ENCODE measurements at places on chromosomes 12 and 14. TPM values are rescaled to one million over a fixed set of nuclear protein-coding genes. Genes with fewer than 3 reads are reported as not detected.

GRCh38 chr14:49733836-49734235 is 34.1 kb upstream of the KLHDC2 start:
- no peak for DNase-seq

GRCh38 chr14:105061428-105062047 is 3.7 kb downstream of the GPR132 start:
- DNase-seq, result no peak

DNA sequence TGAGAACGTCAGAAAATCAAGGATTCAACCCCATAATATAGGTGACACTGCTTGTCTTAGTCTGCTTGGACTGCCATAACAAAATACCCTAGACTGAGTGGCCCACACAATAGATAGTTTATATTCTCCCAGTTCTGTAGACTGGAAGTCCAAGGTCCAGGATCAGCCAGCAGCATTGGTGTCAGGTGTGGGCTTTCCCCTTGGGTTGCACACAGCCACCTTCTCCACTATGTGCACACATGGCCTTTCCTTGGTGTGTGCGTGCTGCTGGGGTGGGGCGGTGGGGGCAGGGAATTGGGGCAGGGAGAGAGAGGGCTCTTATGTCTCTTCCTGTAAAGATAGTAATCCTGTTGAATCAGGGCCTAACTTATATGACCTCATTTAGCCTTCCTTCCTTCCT is 106.4 kb downstream of the SLC25A47 start:
- DNase-seq, result no peak

- no peak for DNase-seq
Observed at GRCh38 chr12:130993759-130994670, 40.3 kb downstream of the ADGRD1 start.

- peak; percentile 97 for DNase-seq
Observed at GRCh38 chr12:111775205-111776193, 8.8 kb downstream of the ALDH2 start.

DNA sequence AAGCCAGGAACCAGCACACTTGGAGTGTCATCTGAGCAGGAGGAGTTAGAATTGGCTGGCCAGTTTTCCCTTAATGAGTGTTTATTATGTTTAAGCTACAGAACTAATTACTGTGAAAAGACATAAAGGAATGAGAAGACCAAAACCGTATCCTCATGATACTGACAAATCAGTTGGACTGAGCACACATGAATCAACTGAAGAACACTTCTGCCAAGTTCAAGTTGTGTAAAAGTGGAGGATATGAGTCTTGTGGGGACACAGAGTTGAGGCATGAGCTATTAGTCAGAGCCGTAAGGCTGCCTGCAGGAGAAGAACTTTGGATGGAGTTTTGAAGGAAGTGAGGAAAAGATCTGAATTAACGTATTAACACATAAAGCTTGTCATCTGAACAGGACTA is 43.1 kb downstream of the HMGA2 start:
- DNase-seq, result no peak

DNA sequence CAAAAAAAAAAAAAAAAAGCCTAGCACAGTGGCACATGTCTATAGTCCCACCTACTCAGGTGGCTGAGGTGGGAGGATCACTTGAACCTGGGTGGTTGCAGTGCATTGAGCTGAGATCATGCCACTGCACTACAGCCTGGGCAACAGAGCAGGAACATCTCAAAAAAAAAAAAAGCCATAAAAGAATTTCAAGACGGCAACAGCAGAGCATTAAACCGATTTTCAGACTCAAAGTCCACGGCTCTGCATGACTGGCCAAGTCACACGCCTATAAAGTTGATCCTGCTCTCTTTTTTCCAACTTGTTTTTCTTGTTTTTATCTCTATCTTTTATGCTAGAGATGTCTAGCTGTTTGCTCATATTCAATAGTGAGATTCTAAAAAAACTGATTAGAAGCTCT is 45.3 kb downstream of the FBXO34 start:
- DNase-seq, result no peak

DNA sequence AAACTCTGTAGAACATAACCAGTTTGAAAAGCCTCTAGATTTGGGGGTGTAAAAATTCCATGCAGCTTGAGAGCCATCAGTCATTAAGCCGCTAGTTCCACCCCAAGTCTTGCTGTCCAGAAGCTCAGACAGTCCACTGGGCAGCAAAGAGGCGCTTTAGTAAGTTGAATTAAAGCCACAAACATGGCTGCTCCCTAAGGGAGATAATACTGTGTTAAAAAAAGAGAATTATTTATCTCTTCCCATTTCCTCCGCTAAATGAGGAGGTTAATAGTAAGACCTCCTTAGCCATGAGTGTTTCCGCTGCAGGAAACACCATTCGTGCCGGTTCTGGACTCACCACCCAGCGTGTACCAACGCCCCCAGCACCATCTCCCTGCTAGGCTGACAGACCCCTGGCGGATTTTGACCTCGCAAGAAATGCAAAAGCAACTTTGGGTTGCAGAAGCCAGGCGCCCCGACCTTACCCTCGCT is 536 bp downstream of the TM7SF3 start:
- no peak for DNase-seq

- no peak for DNase-seq
Observed at GRCh38 chr12:100254876-100255275, 12.0 kb downstream of the DEPDC4 start.

GRCh38 chr14:88941414-88941813 is 117.0 kb downstream of the TTC8 start:
- no peak for DNase-seq

DNA sequence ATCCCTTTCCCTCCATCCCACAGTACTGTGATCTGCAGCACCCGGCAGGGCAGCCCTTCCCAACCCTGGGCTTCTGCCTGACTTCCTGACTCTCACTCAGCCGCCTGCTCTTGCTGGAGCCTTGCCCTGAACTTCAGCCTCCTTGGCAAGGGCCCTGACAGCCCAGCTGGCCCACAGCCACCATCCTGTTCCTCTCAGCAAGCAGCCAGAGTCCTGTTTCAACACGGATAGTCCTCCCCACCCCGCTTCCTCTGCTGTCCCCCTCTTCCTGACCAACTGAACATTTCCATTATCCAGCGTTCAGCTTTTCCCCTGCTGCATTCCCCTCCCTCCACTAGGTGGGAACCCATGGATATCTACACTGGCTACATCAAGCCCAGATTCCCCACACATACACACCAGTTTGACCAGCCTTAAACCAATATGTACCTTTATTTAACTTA is 74.0 kb upstream of the MDM1 start:
- DNase-seq, result peak; percentile 96

DNA sequence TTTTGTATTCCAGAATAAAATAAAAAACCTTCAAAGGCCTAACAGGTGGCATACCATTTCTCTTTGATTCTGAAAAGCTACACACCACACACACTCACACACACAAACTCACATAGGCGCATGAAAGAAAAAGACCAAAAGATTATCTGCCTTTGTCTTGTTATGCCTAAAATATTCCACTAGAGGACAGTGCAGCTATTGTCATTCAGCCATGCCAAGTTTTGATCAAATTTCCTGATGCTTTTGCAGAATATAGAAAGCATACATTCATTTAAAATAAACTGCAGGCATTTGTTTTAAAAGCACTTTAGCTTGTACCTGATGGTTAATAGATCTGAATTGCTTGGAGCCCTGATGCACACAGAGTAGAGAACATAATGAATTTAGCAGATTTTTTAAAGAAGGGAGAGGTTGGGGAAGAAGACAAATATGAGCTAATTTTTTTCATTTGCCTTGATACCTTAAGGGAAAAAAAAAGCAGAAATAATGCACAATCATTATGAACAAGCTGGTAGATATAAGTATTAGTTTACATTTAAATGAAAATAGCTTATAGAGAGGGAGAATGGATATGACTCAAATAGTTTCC is 1766.9 kb upstream of the SEL1L start:
- no peak for DNase-seq

DNA sequence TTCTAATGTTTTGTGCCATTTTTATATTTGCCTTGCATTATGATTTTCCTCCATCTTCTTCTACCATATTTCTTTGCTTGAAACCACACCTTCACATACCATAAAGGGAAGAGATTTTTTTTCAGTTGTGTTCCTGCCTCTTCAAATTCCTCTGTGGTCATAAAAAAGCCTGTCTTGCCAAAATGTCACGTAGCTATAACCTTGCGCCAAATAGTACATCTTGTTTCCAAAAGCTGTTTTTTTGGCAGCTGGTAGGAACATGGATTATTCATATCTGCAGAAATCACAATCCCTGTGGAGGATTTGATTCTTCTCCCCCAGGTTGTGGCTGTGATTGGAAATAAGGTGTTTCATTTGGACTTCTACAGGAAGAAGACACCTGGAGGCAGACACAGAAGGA is 133.6 kb upstream of the SLC35F4 start:
- DNase-seq, result no peak

DNA sequence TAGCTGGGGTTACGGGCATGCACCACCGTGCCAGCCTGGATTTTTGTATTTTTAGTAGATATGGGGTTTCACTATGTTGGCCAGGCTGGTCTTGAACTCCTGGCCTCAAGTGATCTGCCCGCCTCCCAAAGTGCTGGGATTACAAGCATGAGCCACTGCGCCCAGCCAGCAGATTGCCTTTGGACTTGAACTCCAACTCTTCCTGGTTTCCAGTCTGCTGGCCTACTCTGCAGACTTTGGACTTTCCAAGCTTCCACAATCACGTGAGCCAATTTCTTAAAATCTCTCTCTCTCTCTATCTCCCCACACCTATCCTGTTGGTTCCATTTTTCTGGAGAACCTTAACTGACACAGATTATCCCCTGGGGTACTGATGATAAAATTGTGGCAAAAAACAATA is 55.0 kb downstream of the EMP1 start:
- no peak for DNase-seq

DNA sequence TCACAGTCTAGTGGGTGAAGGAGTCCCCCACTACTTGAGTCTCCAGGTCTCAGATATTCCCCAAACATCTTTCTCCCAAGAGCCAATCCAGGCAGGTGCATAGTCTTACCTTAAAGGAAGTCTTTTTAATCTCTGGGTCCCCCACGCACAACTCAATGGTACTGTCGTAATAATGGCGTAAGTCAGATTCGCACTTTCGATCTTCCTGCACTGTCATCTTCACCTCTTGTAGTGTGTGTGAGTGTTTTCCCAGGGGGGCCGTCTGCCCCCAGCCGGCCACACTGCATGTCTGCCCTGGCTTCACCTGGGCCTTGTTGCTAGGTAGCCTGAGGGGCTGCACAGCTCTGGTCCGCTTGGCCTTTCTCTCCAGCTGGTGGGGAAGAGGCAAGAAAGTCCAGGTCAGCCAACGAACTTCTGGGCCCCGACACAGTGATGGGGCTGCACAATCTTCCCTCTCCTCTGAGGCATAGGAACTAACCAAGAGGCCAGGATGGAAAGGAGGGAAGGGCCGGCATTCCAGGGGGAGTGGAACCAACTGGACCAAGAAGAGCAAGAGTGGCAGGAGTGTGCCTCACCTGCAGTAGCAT is 2.1 kb downstream of the GZMB start:
- DNase-seq, result peak; percentile 66

- peak; percentile 45 for DNase-seq
Observed at GRCh38 chr12:105334582-105334981, 4.1 kb downstream of the C12orf75 start.

DNA sequence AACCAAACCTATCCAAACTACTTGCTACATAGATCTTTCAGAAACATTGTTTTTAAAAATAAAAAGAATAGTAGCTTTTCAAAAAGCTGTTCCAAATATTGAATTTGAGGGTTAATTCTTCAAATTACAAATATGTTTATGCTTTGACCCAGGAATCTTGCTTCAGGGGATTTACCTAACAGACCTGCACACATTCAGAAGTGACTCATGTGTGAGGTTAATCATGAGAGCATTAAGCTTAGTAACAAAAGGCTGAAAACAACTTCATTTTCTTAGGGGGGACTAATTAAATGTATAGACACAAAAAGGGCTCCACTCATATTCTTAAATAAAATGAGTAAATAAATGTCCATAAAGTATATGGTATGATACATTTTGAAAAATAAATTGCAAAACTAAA is 672.4 kb upstream of the FLRT2 start:
- no peak for DNase-seq

DNA sequence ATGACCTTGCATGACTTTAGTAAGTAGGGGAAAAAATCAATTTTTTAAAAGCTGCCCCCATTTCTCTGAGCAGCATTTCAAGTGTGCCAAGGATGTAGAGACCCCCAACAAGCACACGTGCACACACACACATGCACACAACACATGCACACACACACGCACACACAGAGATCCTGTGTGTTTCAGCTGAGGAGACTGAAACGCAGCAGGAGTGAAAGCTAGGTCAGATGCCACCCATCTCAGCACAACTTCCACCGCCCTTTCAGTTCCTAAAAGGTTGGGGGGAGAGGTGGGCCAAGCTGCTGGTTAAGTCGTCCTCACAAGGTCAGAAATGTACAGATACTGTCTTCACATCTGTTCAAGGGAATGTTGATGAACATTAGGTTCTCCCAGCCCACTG is 13.9 kb downstream of the MYL2 start:
- DNase-seq, result no peak

DNA sequence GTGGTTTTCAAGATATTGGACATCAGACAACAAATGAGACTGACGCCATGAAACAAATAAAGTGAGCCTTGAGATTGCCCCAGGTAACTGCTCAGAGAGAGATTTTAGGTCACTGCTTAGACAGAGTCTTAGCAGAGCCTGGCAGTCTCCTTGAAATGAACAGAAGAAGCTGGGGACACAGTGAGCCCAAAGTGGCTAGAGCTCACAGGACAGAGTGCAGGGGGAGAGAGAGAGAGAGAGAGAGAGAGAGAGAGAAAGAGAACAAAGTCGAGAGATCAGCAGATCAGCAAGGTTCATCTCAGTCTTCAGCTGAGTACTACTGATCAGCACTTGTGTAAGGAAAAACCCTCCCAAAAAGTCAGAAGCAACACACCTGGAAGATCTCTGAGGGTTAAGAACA is 147.4 kb downstream of the RMST start:
- DNase-seq, result no peak

DNA sequence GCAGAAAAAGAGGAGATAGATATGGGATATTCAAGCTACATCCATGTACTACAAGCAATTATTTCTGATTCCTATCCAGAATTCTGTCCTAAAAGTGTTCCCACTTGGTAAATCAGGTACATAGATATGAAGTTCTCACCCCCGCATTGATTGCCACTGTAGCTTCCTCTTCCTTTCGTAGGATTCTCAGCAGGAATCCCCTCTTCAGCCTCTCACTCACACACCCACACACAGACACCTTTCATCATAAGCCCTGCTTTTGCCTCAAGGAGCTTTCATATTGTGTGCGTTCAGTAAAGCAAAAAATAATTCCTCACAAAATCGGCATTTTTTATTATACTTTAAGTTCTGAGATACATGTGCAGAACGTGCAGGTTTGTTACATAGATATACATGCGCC is 69.8 kb downstream of the ANO4 start:
- no peak for DNase-seq

BHLHE41 gene
- total RNA-seq, result 14.6 TPM

PPP1R12A gene
- 691 TPM for total RNA-seq

SIRT4 gene
- 0.66 TPM for total RNA-seq

PROX2 gene
- total RNA-seq, result not detected

OAS3 gene
- total RNA-seq, result 9.6 TPM

CMA1 gene
- total RNA-seq, result 2.6 TPM

RPL10L gene
- not detected for total RNA-seq

GYS2 gene
- total RNA-seq, result not detected
